ENCODE measurements at places on chromosomes 5 and 9. TPM values are rescaled to one million over a fixed set of nuclear protein-coding genes. Genes with fewer than 3 reads are reported as not detected.

IL5 gene
- not detected for total RNA-seq

SPATA31C2 gene
- total RNA-seq = not detected

DNA sequence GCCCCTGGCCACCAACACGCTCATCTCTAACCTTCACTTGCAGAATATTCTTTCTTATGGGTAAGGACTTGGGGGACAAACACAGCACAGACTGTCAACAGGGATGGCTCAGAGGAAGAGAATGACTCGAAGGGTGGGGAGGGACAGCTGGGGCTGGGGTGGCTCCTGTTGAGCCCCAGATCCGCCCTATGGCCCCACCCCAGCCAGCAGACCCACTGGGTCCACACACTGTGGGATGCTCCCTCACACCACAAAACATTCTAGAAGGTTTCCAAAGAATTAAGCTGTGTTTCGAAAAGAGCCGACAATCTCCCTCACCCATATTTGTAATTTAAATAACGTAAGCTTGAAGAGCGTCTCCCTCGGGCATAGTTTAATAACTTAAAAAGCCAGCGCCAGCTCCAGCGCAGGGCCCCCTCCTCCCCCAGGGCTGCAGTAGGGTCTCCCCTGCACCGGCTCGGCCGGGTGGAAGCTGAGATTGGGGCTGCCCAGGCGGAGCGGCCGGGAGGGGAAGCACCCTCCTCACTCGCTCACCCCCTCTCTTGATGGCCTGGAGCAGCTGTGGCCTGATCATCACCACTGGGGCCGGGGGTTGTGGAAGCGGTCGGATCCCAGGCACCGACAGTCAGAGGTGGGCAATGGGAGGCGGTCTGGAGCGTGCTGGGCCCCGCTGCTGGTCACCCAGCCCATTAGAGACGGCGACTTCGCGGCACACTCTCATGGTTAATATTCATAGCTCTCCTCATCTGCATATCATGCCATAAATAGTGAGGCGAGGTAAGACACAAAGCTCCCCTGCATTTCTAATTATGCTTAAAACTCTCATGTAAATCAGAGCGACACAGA, 37.6 kb downstream of the NACC2 start:
- DNase-seq = no peak

KYAT1 gene
- 7.7 TPM for total RNA-seq

GRCh38 chr5:107254214-107254901, 416.4 kb downstream of the EFNA5 start:
- no peak for DNase-seq

GRCh38 chr9:98892288-98892687, 51.4 kb upstream of the COL15A1 start:
- DNase-seq = no peak

DNA sequence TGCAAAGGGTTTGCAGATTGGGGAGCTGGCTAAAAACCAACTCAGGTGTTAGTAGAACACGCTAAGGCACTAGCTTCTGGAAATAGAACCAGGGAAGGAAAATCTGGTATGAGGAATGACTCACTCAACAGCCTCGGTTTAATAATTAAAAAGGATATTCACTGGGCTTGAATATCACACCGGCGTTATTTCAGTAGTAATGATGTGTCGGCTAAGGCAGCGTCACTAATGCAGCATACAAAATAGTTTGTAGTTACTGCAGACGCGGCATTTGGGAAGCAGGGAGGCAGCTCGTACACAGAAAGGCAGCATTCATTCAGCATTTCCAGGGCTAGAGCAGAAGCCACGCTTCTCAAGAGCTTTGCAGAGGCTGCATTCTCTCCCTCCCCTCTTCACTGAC, 1.7 kb downstream of the ADRA1B start:
- DNase-seq = no peak

- DNase-seq = no peak
Measured at GRCh38 chr5:18305288-18305924, 671.1 kb downstream of the TAF11L14 start.

GRCh38 chr9:16306586-16306985, 563.9 kb downstream of the BNC2 start:
- no peak for DNase-seq

GRCh38 chr5:172410662-172411483, 43.5 kb downstream of the SH3PXD2B start:
- DNase-seq = no peak

DNA sequence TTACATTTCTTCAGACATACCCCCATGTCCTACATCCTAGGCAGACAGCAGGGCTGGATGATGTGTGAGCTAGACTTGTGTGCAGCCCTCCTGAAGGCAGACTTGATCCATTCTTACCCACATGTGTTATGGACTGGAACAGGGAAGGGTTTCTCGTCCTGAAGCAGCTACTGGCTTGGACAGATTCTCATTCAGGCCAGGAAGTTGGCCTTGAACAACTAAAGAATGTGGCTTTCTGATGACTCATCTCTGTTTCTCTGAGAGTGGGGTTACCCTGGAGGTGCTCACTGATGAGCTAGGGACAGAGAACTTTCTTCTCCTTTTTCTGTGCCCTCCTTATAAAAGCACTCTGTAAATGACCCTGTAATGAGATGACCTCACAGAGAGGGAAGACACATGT, 246.5 kb downstream of the PCSK5 start:
- DNase-seq = peak; percentile 74

DNA sequence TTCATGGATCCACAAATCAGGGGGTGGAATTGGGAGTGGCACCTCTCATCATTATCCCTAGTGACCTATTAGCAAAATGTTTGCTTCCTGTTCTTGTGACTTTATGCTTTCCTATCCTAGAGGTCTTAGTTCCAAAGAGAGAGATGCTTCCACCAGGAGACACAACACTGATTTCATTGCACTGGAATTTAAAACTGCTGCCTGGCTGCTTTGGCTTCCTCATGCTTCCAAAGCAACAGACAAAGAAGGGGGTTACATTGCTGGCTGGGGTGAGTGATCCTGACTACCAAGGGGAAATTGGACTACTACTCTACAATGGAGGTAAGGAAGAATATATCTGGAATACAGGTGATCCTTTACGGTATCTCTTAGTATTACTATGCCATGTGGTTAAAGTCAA, 69.2 kb upstream of the SH3GL2 start:
- no peak for DNase-seq

GRCh38 chr9:1929722-1930244, 85.4 kb upstream of the SMARCA2 start:
- DNase-seq = no peak

DNA sequence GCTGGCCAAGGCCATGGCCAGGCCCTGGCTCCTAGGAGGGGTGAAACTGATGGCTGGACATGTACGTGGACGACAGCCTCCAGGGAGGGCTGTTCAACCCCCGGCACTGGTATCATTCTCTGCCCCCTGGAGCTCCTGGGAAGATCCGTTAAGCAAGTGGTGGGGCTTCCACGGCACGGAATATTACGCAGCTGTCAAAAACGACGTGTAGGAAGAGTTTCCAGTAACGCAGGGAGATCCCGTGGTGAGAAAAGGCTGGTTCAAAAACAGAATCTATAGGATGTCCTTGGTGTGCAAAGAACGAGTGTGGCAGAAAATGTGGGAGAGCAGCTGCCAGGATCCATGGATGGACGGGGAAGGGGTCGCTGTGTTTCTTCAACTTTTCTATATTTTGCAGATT, 36.3 kb upstream of the TMEM250 start:
- DNase-seq = no peak

DNA sequence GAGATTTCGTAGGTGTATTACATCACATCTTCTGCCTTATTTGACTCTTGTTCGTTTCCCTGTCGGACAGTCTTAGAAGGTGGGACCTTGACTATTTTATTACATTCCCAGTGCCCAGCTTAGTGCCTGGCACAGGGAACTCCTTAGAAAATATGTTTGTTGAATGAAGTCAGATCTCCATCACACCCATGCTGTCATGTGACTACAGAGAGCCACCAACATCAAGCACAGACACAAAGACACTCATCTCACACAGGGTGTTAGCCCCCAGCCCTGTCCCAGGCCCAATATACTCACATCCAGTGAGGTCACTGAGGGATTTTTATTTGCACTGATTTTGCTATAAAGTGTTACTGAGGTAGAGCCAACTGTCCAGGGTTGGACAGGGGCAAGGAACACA, 692 bp upstream of the SRA1 start:
- DNase-seq = no peak
